Left lung (tissue), 14 donors: ENCODE measurements at places on chromosomes 11 and 22. TPM values are rescaled to one million over a fixed set of nuclear protein-coding genes. Genes with fewer than 3 reads are reported as not detected.

DNA sequence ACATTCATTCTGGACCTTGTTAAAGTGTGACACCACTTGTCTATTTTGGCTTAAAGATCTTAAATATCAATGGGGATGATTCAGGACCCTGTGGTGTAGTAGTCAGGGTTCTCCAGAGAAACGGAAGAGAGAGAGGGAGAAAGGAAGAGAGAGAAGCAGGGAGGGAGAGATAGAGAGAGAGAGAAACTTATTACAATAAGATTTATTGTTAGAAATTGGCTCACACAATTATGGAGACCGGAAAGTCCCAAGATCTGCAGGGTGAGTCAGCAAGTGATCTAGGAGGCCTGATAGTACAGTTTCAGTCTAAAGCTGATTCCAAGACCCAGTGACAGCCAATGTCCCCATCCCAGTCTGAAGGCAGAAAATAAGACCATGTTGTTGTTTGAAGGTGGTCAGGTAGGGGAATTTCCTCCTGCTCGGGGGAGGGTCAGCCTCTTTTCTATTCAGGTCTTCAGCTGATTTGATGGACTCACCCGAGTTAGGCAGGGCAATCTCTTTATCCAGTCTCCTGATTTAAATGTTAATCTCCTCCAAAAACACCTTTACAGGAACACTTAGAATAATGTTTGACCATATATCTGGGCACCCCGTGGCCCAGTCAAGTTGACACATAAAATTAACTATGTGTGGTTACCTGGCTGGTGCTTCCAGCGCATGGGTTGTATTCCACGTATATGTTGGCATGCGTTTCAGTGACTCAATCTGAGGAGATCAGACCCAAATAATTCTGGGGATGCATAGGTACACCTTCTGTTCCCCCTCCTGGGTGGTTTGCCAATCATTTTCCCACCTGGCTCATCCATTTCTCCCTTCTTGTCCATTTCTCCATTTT lies 1350.5 kb downstream of the TBC1D22A start:
- no peaks in the 10 kb centered on the region for H3K4me1 ChIP-seq
- no peak for DNase-seq

DNA sequence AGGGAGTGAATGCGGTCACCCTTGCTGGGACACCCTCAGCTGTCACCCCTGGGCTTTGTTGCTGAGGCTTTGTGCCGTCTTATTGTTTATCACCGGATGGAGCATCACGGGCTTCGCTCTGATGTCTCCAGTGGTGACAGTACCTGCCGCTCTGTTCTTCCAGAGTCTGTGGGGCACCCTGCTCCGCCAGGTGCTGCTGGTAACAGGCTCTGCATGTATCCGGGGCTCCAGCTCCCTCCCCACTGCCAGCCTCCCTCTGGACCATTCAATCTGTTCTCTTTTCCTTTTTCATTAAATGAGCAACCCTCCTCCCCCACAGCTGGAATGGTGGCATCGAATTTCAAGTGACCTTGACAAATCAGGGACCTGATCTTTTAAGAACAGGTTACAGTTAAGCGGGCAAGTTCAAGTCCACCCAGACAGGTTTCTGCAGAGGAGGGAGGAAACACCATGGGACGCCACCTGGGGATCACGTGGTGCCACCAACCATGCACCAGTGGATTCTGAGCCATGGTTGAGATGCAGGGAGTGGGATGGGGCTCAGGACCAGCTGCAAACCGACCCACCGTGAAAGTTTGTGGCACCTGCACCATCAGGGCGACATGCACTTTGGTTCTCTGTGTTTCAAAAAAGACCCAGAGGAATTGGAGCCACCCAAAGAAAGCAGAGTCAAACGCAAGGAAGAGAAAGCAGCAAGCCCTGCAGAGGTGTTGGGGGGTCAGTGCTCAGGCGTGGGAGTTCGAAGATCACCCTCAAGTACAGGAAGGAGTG lies 89.3 kb downstream of the BCR start:
- H3K36me3 ChIP-seq, result no peaks in the 10 kb centered on the region
- no peaks in the 10 kb centered on the region for H3K4me1 ChIP-seq
- H3K27ac ChIP-seq, result no peak overlapping the region
- H3K27me3 ChIP-seq, result no peaks in the 10 kb centered on the region
- H3K4me3 ChIP-seq, result no peak overlapping the region

DNA sequence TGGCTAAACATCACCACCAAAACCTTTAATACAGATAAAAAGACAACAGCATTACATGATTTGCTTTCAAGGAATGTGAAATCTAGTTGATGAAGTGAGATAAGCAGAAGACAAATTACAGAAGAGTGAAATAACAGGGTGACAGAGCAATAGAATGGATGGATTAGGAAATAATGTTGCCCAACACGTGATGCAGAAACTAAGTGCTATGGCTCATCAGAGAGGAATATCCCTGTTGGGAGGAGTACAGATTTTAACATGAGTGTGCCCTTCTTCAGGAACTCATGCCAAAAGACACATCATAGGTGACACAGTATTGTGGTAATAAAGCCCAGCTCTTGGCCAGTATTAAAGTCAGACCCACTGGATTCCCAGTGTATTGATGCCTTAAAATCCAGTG lies 176.6 kb upstream of the RAG2 start:
- H3K4me1 ChIP-seq, result no peaks in the 10 kb centered on the region
- H3K27me3 ChIP-seq, result no peaks in the 10 kb centered on the region

DNA sequence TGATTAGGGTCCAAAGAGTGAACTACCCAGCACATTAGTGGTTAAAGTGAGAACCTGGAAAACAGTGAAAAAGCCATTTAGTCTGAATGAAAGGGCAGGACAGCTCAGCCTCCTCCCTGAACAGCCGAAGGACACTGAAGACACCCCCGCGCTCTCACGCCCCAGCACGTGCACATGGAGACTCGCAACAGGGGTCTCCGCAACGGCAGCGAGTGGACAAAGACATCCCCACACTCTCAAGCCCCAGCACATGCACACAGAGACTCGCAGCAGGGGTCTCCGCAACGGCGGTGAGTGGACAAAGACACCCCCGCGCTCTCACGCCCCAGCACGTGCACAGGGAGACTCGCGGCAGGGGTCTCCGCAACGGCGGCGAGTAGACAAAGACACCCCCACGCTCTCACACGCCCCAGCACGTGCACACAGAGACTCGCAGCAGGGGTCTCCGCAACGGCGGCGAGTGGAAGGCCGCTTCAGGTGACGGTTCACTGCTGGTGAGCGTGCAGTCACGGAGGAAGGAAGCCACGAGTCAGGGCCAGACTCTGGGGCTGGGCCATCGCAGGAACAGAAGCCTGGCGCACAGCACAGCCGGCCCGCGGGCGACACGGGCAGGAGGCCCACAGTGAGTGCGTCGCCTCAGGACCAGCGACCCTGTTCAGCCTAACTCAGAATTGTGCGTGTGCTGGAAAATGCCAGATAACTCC lies 43.6 kb downstream of the BRD1 start:
- peaks cover 75% of the 10 kb centered on the region for H3K36me3 ChIP-seq
- peaks cover 27% of the 10 kb centered on the region for H3K4me1 ChIP-seq
- no peak overlapping the region for H3K4me3 ChIP-seq
- DNase-seq, result no peak
- H3K27ac ChIP-seq, result no peak overlapping the region

GRCh38 chr11:33617672-33618350 lies 82.8 kb downstream of the C11orf91 start:
- H3K27me3 ChIP-seq, result peaks cover 11% of the 10 kb centered on the region
- no peaks in the 10 kb centered on the region for H3K4me1 ChIP-seq
- no peak for DNase-seq
- no peak overlapping the region for H3K4me3 ChIP-seq
- no peaks in the 10 kb centered on the region for H3K36me3 ChIP-seq

DNA sequence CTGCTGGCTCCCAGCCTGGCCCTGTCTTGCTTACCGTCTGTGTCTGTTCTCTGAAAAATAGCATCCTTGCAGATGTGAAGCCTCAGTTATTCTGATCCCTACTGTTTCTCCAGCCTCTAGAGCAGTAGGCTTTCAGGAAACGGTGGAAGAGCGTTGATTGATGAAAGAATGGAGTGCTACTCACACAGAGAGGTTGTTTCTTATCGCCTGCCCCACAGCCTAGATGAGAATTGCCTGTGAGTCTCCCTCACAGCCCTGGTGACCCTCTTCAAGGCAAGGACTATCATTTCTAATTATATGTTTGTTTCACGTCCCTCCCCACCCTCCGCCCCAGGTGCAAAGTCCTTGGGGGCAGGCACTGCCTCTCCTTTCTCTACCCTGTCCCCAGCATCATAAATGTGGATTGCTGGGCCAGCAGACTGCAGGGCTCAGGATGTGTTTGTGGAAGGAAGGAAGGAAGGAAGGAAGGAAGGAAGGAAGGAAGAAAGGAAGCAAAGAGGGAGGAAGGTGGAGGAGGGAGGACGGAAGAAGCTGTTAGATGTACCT lies 575.3 kb upstream of the B3GAT1 start:
- H3K27me3 ChIP-seq, result no peaks in the 10 kb centered on the region
- H3K36me3 ChIP-seq, result no peaks in the 10 kb centered on the region
- no peaks in the 10 kb centered on the region for H3K4me1 ChIP-seq
- DNase-seq, result no peak

DNA sequence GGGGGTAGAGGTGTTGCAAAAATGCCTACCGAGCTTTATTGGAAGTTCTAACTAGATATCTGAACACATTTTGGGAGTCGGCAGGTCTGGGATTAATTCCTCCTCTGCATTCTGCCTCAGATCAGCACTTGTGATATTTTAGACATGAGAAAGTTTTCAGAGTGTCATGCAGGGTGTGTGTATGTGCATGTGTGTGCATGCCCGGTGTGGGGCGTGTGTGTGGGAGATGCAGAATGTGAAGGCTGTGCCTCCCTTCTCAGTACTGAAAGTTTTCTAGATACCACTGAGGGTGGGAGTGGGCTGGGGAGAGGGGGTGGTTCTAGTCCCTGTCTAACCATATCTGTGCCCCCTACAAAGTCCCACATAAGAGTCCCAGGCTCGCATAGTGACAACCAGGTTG lies 180.0 kb upstream of the NTM start:
- no peaks in the 10 kb centered on the region for H3K36me3 ChIP-seq
- H3K27me3 ChIP-seq, result no peaks in the 10 kb centered on the region
- no peaks in the 10 kb centered on the region for H3K4me1 ChIP-seq
- H3K27ac ChIP-seq, result no peak overlapping the region
- DNase-seq, result no peak
- H3K4me3 ChIP-seq, result no peak overlapping the region

- no peaks in the 10 kb centered on the region for H3K27me3 ChIP-seq
- H3K27ac ChIP-seq, result no peak overlapping the region
- DNase-seq, result peak; percentile 76
- H3K4me1 ChIP-seq, result no peaks in the 10 kb centered on the region
- H3K4me3 ChIP-seq, result no peak overlapping the region
Observed at GRCh38 chr22:44088976-44089570, 65.0 kb downstream of the PARVB start.

DNA sequence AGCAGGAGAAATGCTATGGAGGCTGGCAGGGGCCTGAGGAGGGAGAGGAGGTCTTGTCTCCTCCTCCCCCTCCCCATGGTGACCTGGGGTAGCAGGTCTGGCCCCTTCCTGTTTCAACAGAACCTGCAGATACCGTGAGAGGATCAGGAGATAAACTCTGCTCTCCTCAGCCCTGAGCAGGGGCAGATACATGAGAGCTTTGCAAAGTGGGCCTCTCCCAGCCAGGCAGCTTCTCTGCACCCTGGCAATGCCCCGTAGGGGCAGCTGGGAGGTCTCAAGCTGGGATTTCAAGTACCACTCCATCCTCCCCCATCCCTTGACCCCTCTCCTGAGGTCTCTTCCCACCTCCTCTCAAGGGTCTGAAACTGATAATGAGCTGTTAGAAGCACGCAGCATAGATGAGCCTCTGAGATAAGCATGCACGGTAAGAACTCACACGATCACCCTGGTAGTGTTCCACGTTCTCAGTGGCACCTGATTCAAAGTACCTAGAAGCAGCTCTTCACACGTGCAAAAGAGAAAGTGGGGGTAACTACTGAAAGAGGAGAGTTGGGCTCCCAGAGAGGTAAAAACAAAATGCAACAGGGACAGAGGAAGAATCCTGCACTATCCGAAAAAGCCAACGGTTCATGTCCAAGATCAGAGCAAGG lies 4.9 kb upstream of the CCDC86 start:
- no peak overlapping the region for H3K4me3 ChIP-seq
- no peaks in the 10 kb centered on the region for H3K36me3 ChIP-seq
- peaks cover 26% of the 10 kb centered on the region for H3K4me1 ChIP-seq
- H3K27me3 ChIP-seq, result peaks cover 40% of the 10 kb centered on the region
- no peak for DNase-seq

GRCh38 chr11:130555251-130555841 lies 106.9 kb downstream of the ADAMTS15 start:
- no peaks in the 10 kb centered on the region for H3K27me3 ChIP-seq
- H3K36me3 ChIP-seq, result no peaks in the 10 kb centered on the region
- no peak for DNase-seq
- H3K4me1 ChIP-seq, result no peaks in the 10 kb centered on the region
- H3K4me3 ChIP-seq, result no peak overlapping the region
- H3K27ac ChIP-seq, result no peak overlapping the region

DNA sequence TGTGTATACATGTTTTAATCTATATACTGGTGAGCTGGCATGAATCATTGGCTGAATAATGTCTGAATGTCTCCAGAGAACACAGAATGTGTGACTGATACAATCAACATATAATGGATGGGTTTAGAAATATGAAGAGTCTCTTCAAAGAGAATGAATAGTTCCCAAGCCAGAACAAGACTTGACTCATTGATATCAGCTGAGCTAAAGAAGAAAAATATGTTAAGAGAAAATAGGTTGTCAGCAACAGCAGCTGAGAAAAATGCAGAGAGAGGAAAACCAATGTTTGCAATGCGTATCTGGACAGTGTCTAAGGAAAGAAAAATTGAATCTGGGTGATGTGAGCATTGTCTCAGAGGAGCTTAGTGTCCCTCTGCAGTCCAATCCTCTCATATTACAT lies 1281.8 kb upstream of the TENM4 start:
- no peak overlapping the region for H3K27ac ChIP-seq
- H3K36me3 ChIP-seq, result no peaks in the 10 kb centered on the region
- H3K4me3 ChIP-seq, result no peak overlapping the region
- no peaks in the 10 kb centered on the region for H3K27me3 ChIP-seq
- no peak for DNase-seq

- no peak for DNase-seq
- no peaks in the 10 kb centered on the region for H3K27me3 ChIP-seq
- no peak overlapping the region for H3K4me3 ChIP-seq
Observed at GRCh38 chr11:12678991-12679390, 4.8 kb downstream of the TEAD1 start.

The APOA4 gene
- not detected for total RNA-seq

The APOA5 gene
- total RNA-seq, result not detected

GRCh38 chr22:39181356-39181755 lies 28.9 kb upstream of the CBX7 start:
- no peak for DNase-seq
- H3K4me1 ChIP-seq, result peaks cover 41% of the 10 kb centered on the region
- H3K36me3 ChIP-seq, result no peaks in the 10 kb centered on the region
- no peaks in the 10 kb centered on the region for H3K27me3 ChIP-seq

The CBLIF gene
- not detected for total RNA-seq

DNA sequence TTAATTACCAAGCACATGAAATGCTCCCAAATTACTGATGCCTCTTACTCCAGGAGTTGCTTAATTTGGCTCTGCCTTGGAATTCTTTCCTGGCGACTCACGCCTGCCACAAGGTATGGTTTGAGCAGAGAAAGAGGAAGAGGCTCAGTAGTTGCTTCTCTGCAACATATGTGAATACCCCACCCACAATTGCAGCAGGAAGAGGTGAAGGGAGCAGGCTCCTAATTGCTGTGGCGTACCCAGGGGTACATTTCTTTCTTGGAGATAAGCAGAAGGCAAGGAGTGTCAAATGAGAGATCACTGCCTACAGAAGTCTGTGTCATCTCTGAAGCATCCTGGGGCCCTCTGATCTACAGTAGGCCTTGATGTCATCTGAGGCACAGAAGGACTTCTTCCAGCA lies 10.6 kb upstream of the NNMT start:
- H3K4me1 ChIP-seq, result peaks cover 5% of the 10 kb centered on the region
- no peaks in the 10 kb centered on the region for H3K36me3 ChIP-seq
- no peaks in the 10 kb centered on the region for H3K27me3 ChIP-seq
- DNase-seq, result no peak
- no peak overlapping the region for H3K4me3 ChIP-seq
